ENCODE measurements at places on chromosomes 7 and 10. TPM values are rescaled to one million over a fixed set of nuclear protein-coding genes. Genes with fewer than 3 reads are reported as not detected.
A peak's percentile ranks its signal among the peaks of the same experiment; 100 is the strongest.

Gene C10orf143
- total RNA-seq = 2.9 TPM

DNA sequence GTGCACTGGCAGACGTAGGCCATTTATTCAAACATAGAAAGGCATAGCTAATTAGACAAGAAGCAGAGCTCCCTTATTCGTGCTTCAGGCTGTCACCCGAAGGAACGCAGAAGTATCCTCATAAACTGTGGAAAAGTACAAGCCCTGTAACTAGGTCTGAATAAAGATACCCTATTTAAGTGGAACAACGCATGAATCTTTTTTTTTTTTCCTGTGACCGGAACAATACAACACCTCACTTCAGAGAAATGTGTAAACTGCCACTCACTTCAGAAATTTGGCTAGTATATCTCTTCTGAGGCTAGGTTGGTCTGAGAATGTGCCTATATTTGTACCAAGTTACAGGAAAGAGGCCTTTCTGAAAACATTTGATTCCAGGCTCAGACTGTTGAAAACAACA is 8.0 kb upstream of the CSTF2T start:
- no peak overlapping the region for H3K27ac ChIP-seq
- H3K4me3 ChIP-seq = no peak overlapping the region
- H3K27me3 ChIP-seq = peaks cover 6% of the 10 kb centered on the region
- no peaks in the 10 kb centered on the region for H3K36me3 ChIP-seq

GRCh38 chr7:102046373-102047117 is 229.1 kb downstream of the CUX1 start:
- no peak for DNase-seq
- no peak overlapping the region for H3K27ac ChIP-seq
- H3K4me3 ChIP-seq = no peak overlapping the region
- H3K4me1 ChIP-seq = peaks cover 22% of the 10 kb centered on the region
- peaks cover 7% of the 10 kb centered on the region for H3K36me3 ChIP-seq

- no peaks in the 10 kb centered on the region for H3K4me1 ChIP-seq
- no peak overlapping the region for H3K27ac ChIP-seq
- H3K4me3 ChIP-seq = no peak overlapping the region
- DNase-seq = no peak
Measured at GRCh38 chr10:104488439-104488832, 134.8 kb downstream of the CFAP58 start.

GRCh38 chr10:21314906-21315644 is 210.4 kb downstream of the SKIDA1 start:
- H3K4me1 ChIP-seq = peaks cover 44% of the 10 kb centered on the region
- no peak for DNase-seq
- H3K27ac ChIP-seq = peak overlapping the region; percentile 67
- no peaks in the 10 kb centered on the region for H3K27me3 ChIP-seq
- no peak overlapping the region for H3K4me3 ChIP-seq
- H3K36me3 ChIP-seq = no peaks in the 10 kb centered on the region

- H3K27me3 ChIP-seq = no peaks in the 10 kb centered on the region
- no peaks in the 10 kb centered on the region for H3K36me3 ChIP-seq
- no peak overlapping the region for H3K27ac ChIP-seq
- H3K4me1 ChIP-seq = no peaks in the 10 kb centered on the region
- no peak for DNase-seq
Measured at GRCh38 chr10:55837273-55837672, 523.8 kb downstream of the ZWINT start.

DNA sequence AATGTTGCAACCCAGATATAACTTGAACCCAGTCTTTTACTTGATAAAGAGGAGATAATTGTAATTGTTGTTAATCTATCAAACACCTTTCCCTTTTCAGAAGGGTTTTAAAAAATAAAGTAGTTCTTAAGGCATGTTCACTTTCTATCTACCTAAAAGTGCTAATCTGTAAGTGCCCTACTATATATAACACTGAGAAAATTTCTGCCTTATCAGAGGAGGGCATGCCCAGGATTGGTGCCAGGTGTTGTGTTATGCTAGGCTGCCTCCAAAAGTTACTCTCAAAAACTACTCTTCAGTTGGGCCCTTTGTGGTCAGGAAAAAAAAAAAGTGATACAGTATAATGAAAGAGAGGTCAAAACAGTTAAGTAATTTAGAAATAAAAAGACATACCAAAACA is 36.3 kb downstream of the SMNDC1 start:
- H3K27ac ChIP-seq = no peak overlapping the region
- no peaks in the 10 kb centered on the region for H3K27me3 ChIP-seq
- peaks cover 26% of the 10 kb centered on the region for H3K4me1 ChIP-seq
- no peak overlapping the region for H3K4me3 ChIP-seq
- H3K36me3 ChIP-seq = peaks cover 2% of the 10 kb centered on the region

DNA sequence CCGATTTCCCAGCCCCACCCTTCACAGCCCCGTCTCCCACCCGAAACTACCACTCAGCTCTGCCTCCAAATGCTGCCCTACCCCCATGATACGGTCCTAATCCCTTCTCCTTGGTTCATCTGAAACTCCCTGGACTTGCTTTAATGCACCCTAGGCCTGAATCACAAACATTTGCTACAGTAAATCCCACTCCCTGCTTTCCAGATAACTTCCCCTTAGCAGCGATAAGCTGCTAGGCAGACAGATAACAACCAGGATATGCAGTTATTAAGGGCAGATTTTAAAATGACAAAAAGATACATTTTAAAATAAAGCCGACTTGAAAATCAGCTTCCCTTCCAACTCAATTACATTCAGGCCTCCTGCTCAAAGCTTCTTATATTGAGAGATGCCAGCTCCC is 514.7 kb downstream of the GRID1 start:
- H3K36me3 ChIP-seq = no peaks in the 10 kb centered on the region
- no peak overlapping the region for H3K4me3 ChIP-seq
- H3K27me3 ChIP-seq = no peaks in the 10 kb centered on the region
- no peak overlapping the region for H3K27ac ChIP-seq
- DNase-seq = no peak

DNA sequence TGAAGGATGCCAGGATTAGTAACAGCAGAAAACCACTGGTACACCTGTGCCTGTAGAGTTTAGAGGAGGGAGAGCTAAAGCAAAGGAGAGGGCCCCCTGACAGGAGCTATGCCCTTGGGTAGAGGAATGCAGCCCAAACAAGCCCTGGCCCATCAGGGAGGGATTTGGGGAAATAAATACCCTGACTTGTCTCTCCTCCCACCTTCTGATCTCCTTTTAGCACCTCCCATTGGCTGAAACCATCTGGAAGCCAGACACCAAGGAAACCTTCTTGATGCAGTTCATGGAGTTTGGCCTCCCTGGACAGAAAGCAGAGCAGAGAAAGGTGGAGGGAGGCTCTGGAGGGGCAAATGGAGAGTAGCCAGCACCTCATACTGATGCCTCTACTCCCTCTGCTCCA is 45.3 kb downstream of the ADRA2A start:
- H3K36me3 ChIP-seq = no peaks in the 10 kb centered on the region
- DNase-seq = peak; percentile 46
- H3K27me3 ChIP-seq = peaks cover 3% of the 10 kb centered on the region
- no peaks in the 10 kb centered on the region for H3K4me1 ChIP-seq
- no peak overlapping the region for H3K27ac ChIP-seq

Gene PKD2L1
- total RNA-seq = not detected

DNA sequence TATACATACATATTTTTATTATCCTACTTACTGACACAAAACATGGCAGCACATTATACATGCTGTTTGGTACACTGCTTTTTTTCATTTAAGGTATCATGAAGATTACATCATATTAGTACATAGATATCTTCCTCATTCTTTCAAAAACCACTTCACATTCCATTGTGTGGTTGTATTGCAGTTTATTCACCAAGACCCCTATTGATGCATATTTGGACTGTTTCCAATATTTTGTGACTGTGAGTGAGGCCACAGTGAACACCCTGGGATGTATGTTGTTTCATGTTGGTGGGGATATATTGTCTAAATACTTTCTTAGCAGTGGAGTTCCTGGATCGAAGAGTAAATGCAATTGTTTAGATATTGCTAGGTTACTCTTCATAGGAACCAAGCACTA is 39.0 kb downstream of the TFAM start:
- no peak overlapping the region for H3K27ac ChIP-seq
- no peak overlapping the region for H3K4me3 ChIP-seq
- peaks cover 3% of the 10 kb centered on the region for H3K27me3 ChIP-seq
- H3K36me3 ChIP-seq = peaks cover 4% of the 10 kb centered on the region
- no peak for DNase-seq
- H3K4me1 ChIP-seq = peaks cover 1% of the 10 kb centered on the region

DNA sequence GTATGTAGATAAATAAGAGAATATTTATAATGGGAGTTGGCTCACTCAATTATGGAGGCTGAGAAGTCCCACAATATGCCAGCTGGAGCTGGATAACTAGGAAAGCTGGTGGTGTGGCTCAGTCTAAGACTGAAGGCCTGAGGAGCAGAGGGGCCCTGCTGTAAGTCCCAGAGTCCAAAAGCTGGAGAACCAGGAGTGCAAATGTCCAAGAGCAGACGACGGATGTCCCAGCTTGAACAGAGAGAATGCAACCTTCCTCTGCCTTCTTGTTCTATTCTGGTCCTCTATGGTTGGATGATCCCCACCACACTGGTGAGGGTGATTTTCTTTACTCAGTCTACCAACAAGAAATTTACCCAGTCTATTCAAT is 13.2 kb downstream of the IL2RA start:
- peaks cover 35% of the 10 kb centered on the region for H3K27me3 ChIP-seq
- no peaks in the 10 kb centered on the region for H3K4me1 ChIP-seq
- no peak overlapping the region for H3K4me3 ChIP-seq
- no peak for DNase-seq

DNA sequence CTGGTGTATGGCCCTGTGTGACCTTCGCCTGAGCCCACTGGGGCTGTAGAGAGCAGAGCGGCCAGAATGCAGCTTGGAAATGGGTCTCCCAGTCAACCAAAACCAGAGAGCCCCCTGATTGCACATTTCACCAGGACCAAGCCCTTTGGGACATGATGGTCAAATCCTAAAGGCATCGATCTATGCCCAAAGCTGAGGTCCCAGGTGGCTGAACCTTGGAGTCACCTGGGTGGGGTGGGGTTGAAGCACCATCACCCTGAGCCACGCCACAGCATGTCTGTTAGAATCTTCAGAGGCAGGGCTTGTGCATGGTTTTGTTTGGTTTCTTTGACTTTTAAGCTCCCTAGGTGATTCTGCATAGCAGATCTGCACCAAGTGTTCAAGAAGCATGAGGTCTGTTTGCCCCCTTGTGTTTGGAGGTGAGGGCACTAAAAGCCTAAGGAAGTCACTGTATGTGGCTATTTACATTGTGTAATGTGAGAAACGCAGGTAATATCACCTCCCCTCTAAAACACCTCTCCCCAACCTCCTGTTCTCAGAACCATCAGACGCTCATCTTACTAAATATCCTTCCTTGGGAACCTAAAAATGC is 9.6 kb downstream of the PKD1L1 start:
- peak; percentile 54 for DNase-seq
- H3K36me3 ChIP-seq = no peaks in the 10 kb centered on the region
- no peaks in the 10 kb centered on the region for H3K27me3 ChIP-seq
- H3K27ac ChIP-seq = no peak overlapping the region

Gene CLDN3
- not detected for total RNA-seq

Gene TRPV5
- not detected for total RNA-seq

Gene PTPRZ1
- total RNA-seq = 0.38 TPM

Gene ATOH7
- not detected for total RNA-seq

- H3K4me1 ChIP-seq = peaks cover 2% of the 10 kb centered on the region
- no peak overlapping the region for H3K4me3 ChIP-seq
- no peaks in the 10 kb centered on the region for H3K27me3 ChIP-seq
- DNase-seq = no peak
Measured at GRCh38 chr7:24916463-24917040, 63.4 kb downstream of the OSBPL3 start.

DNA sequence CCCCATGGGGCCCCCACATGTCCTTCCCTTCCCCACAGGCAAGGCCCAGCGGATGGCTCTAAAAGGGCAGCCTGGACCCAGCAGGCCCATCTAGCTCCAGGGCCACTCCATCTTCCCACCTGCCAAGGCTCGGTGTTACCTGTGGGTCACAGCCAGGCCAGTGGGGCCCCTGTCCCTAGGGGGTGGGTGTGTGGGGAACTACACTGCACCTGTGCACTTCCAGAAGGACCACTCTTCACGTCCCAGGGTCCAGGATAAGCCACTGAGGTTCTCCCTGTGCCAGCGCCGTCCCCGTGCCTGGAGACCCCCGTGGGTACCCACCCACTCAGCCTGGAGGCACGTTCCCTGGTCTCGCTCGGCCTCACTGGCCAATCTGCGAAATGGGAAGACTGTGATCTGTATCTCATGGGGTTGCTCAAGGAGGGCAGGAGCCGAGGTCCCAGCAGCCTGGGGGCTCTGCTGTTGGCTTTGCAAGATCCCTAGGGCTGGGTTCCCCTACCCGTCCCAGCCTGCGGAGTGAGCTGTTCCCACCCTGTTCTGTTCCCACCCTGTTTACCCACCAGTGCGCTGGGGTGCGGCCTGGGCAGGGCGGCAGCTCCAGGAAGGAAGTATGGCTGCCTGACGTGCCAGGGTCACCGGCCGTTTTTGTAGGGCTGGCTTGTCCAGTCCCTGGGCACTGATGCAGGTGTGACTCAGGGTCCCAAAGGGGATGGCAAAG is 4.6 kb downstream of the PWWP2B start:
- H3K4me3 ChIP-seq = no peak overlapping the region
- H3K4me1 ChIP-seq = peaks cover 21% of the 10 kb centered on the region
- no peak overlapping the region for H3K27ac ChIP-seq
- DNase-seq = no peak
- no peaks in the 10 kb centered on the region for H3K27me3 ChIP-seq

- peak within 1 kb of the TSS; percentile 92 for H3K27ac ChIP-seq
- peaks cover 37% of the 10 kb centered on the region for H3K4me1 ChIP-seq
- H3K27me3 ChIP-seq = no peaks in the 10 kb centered on the region
- DNase-seq = peak; percentile 87
- peak within 1 kb of the TSS; percentile 96 for H3K4me3 ChIP-seq
- H3K36me3 ChIP-seq = no peaks in the 10 kb centered on the region
Measured at GRCh38 chr10:68560186-68560942, at the start of gene TET1. TET1 (plus strand) TSS chr10:68560337; CDS start chr10:68572339, 12,002 bp downstream.

- no peak overlapping the region for H3K4me3 ChIP-seq
- no peaks in the 10 kb centered on the region for H3K36me3 ChIP-seq
- DNase-seq = peak; percentile 84
- H3K4me1 ChIP-seq = peaks cover 2% of the 10 kb centered on the region
Measured at GRCh38 chr7:155166108-155166507, 96.0 kb downstream of the HTR5A start.

DNA sequence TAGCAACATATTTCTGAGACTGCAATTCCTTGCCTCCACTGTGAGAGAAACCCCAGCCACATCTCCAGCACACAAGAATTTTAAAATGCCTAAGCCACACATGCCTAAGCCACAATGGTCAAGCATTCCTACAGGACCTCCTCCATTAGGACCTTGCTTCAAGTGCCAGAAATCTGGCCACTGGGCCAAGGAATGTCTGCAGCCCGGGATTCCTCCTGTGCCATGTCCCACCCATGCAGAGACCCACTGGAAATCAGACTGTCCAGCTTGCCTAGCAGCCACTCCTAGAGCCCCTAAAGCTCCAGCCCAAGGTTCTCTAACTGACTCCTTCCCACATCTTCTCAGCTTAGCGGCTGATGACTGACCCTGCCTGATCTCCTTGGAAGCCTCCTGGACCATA is 117.5 kb downstream of the AHR start:
- no peak overlapping the region for H3K4me3 ChIP-seq
- H3K36me3 ChIP-seq = no peaks in the 10 kb centered on the region
- H3K27me3 ChIP-seq = no peaks in the 10 kb centered on the region
- H3K4me1 ChIP-seq = no peaks in the 10 kb centered on the region
- no peak overlapping the region for H3K27ac ChIP-seq
- no peak for DNase-seq

All from osteocyte (in vitro differentiated cells).